ENCODE measurements at places on chromosomes 6 and 20.

GRCh38 chr6:132611616-132612015, 12.5 kb downstream of the TAAR2 start:
- H3K27me3 ChIP-seq, result no peaks in the 10 kb centered on the region
- no peak overlapping the region for H3K4me3 ChIP-seq
- H3K27ac ChIP-seq, result no peak overlapping the region
- no peaks in the 10 kb centered on the region for H3K4me1 ChIP-seq
- DNase-seq, result no peak
- H3K36me3 ChIP-seq, result no peaks in the 10 kb centered on the region

DNA sequence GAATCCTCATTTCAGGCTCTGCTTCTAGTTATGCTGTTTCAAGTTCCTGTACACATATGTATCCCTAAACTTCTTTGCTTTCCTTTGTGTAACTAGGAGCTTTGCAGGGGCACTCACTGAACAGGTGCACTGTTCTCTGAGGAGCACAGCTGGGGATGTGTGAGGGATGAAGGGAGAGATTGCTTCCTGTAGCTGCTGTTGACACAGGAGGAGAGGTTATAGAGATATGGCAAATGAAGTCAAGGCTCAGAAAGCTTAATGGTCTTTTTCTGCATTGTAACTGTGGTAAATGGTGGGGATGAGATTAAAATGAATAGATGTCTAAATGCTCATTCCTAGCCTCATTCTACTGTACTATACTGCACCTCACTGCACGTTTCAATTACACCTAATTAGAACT, 454.3 kb downstream of the BTBD3 start:
- no peak for DNase-seq
- no peak overlapping the region for H3K27ac ChIP-seq
- no peaks in the 10 kb centered on the region for H3K36me3 ChIP-seq
- H3K27me3 ChIP-seq, result no peaks in the 10 kb centered on the region

DNA sequence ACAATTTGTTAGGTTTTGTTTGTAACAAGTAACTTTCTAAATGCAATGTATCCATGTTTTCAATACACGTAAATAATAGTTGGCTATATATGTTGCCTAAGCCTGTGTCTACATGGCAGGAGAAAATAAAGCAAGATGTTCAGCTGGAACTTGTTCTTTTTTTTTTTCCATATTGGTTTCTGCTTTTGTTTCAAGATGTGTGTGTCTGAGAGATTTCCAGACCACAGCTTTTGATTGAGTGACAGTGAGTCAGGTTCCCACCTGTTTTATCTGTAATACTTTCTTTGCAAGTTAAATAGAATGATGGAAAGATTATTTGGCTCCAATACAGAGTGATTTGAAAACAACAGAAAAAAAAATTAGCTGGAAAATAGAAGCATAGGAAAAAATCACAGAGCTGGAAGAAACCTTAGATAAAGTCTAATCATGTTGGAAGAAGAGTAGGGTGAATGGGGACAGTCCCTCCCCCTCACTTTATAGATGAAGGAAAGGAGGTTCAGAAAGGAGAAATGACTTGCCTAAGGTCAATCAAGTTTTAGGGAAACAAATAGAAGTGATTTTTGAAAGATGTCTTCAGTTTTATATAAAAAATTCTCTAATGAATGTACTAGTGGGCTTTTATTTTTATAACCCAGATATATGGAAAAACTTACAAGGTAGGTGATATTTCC, 150.9 kb upstream of the STMND1 start:
- H3K4me1 ChIP-seq, result no peaks in the 10 kb centered on the region
- H3K4me3 ChIP-seq, result no peak overlapping the region
- H3K36me3 ChIP-seq, result no peaks in the 10 kb centered on the region
- no peaks in the 10 kb centered on the region for H3K27me3 ChIP-seq
- DNase-seq, result no peak
- no peak overlapping the region for H3K27ac ChIP-seq

- no peak overlapping the region for H3K27ac ChIP-seq
- peaks cover 4% of the 10 kb centered on the region for H3K27me3 ChIP-seq
- no peaks in the 10 kb centered on the region for H3K36me3 ChIP-seq
- no peak overlapping the region for H3K4me3 ChIP-seq
Measured at GRCh38 chr6:12595161-12595811, 121.3 kb upstream of the PHACTR1 start.

GRCh38 chr6:145349950-145350510, 385.3 kb downstream of the EPM2A start:
- no peak for DNase-seq
- H3K27me3 ChIP-seq, result no peaks in the 10 kb centered on the region
- no peaks in the 10 kb centered on the region for H3K36me3 ChIP-seq
- H3K4me3 ChIP-seq, result no peak overlapping the region

GRCh38 chr20:8152183-8152582, 20.1 kb downstream of the PLCB1 start:
- H3K27ac ChIP-seq, result no peak overlapping the region
- H3K4me3 ChIP-seq, result no peak overlapping the region
- no peaks in the 10 kb centered on the region for H3K27me3 ChIP-seq

DNA sequence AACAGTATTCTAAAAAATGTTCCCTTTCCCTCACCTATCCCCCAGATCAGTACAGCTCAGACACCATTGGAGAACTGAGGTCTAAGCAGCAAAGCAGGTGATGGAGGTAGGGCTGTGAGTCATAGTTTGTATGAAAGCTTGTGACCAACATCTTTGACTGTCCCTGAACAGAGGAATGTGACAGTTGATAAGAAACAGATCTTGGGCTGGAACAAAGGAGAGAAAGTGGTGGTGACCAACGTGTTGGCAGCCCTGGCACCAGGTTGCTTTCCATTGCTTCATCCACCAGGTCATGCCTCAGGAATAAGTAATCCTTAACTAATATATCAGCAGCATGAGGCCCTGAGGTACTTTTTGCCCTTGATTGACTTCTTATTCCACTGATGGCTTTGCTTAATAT, 19.9 kb upstream of the CRIP3 start:
- DNase-seq, result peak; percentile 38
- no peaks in the 10 kb centered on the region for H3K27me3 ChIP-seq
- no peaks in the 10 kb centered on the region for H3K4me1 ChIP-seq
- no peak overlapping the region for H3K4me3 ChIP-seq

DNA sequence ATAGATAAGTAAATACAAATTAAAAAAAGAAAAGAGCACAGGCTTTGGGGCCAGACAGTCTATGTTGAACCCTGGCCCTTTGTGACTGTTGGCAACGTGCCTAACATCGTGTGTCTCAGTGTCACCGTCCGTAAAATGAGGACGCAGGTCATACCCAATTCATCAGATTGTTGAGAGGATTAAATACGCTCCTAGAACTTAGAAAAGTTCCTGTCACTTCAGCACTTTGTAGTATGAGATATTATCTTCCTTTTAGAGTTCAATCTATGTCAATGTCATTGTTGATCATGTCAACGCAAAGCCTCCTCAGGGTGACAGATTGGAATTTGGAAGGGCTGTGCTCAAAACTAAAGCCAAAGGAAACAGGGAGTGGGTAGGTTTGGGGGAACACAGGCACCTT, 21.7 kb downstream of the SERPINB1 start:
- H3K4me1 ChIP-seq, result peaks cover 33% of the 10 kb centered on the region
- H3K36me3 ChIP-seq, result no peaks in the 10 kb centered on the region
- peak overlapping the region; percentile 11 for H3K27ac ChIP-seq
- H3K4me3 ChIP-seq, result no peak overlapping the region
- no peak for DNase-seq
- H3K27me3 ChIP-seq, result no peaks in the 10 kb centered on the region

DNA sequence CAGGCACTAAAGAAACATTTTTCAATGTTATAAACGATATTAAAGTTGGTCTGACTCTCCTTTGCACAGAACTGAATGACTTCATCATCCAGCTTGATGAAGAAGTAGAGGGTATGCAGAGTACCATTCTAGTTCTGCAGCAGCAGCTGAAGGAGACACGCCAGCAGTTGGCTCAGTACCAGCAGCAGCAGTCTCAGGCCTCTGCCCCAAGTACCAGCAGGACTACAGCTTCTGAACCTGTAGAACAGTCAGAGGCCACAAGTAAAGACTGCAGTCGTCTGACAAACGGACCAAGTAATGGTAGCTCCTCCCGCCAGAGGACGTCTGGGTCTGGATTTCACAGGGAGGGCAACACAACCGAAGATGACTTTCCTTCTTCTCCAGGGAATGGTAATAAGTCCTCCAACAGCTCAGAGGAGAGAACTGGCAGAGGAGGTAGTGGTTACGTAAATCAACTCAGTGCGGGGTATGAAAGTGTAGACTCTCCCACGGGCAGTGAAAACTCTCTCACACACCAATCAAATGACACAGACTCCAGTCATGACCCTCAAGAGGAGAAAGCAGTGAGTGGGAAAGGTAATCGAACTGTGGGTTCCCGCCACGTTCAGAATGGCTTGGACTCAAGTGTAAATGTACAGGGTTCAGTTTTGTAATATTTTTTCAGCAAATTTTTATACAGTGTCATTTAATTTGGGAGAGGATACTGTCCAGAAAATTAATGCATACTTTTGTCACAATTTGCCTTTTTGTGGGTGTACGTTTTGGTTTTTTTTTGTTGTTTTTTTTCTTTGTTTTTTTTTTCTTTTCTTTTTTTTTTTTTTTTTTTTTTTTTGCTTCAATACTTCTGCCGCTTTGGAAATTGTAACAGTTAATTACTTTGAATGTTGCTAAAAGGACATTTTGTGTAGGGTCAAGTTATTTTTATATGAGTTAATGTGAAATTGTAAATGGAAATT, 6.6 kb upstream of the ACAT2 start:
- peaks cover 2% of the 10 kb centered on the region for H3K4me1 ChIP-seq
- DNase-seq, result no peak
- no peak overlapping the region for H3K4me3 ChIP-seq

DNA sequence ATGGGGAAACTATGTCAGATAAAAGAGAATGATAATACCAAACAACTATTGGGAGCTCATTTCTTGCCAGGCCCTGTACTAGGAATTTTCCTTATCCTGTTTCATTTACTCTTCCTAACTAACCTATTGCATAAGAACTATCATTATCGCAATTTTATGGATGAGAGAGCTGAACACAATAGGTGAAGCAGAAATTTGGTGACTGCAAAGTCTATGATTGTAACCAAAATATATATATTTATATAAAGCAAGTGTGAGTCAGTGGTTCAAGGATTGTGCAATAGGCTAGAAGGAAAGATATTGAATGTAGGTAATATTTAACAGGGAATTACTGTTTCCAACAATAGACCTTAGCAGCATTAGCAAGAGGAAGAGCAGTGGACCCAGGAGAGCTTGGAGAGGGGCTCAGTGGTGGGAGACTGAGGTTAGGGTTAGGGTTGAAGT, 181.1 kb upstream of the TENT5A start:
- DNase-seq, result no peak
- no peaks in the 10 kb centered on the region for H3K27me3 ChIP-seq
- no peaks in the 10 kb centered on the region for H3K36me3 ChIP-seq
- H3K4me1 ChIP-seq, result no peaks in the 10 kb centered on the region
- H3K27ac ChIP-seq, result no peak overlapping the region
- no peak overlapping the region for H3K4me3 ChIP-seq

DNA sequence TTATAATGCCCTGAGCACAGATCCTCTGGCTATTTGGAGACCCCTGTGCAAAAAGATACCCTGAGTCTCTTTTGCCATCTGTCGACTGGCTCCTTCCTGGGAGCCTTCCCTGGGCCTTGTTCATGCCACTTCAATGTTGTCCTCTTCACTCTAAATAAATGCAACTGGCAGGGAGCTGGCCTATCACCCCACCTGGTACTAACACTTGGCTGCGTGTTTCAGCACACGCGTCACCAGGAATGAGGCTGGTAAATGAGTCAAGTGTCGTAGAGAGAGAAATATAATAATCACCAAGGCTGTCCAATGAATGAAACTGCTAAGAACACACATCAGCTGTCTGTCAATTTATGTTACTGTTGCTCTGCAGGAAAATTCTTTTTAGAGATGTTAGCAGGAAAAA, 374.6 kb upstream of the JARID2 start:
- no peaks in the 10 kb centered on the region for H3K27me3 ChIP-seq
- H3K36me3 ChIP-seq, result no peaks in the 10 kb centered on the region
- DNase-seq, result peak; percentile 33
- peaks cover 9% of the 10 kb centered on the region for H3K4me1 ChIP-seq
- H3K27ac ChIP-seq, result no peak overlapping the region

DNA sequence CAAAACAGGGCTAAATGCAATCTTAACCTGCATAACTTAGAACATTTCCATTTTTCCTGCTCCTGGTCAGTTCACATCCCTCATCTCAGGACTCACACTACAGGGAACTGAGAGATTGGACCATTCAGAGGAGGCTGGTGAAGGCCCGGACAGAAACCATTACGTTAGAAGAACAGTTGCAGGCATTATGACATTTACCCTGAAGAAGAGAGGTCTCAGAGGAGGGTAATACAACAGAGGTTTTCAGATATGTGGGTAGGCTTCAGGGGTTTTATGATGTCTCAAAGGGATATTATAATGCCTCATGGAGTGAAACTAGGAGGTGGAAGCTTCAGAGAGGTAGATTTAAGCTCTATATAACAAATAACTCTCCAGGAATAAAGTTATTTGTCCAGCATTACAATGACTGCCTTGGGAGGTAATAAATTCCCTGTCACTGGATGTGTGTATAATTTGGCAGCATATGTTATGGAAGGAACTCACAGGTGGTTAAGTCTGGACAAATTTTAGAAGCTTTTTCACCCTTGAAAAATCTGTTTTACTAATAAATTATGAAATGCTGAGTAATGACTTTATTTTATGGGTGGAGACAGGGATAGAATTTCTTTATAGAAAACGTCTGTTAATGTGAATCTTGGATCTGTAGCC, 36.7 kb upstream of the RIPOR2 start:
- no peaks in the 10 kb centered on the region for H3K27me3 ChIP-seq
- no peak for DNase-seq
- H3K36me3 ChIP-seq, result no peaks in the 10 kb centered on the region
- no peak overlapping the region for H3K4me3 ChIP-seq
- H3K4me1 ChIP-seq, result no peaks in the 10 kb centered on the region
- H3K27ac ChIP-seq, result no peak overlapping the region

- H3K4me1 ChIP-seq, result no peaks in the 10 kb centered on the region
- H3K36me3 ChIP-seq, result no peaks in the 10 kb centered on the region
- H3K27ac ChIP-seq, result no peak overlapping the region
- no peaks in the 10 kb centered on the region for H3K27me3 ChIP-seq
- DNase-seq, result no peak
- H3K4me3 ChIP-seq, result no peak overlapping the region
Measured at GRCh38 chr20:24605937-24606455, 136.6 kb downstream of the SYNDIG1 start.

- peaks cover 4% of the 10 kb centered on the region for H3K4me1 ChIP-seq
- H3K36me3 ChIP-seq, result no peaks in the 10 kb centered on the region
- H3K27me3 ChIP-seq, result peaks cover 51% of the 10 kb centered on the region
- H3K4me3 ChIP-seq, result no peak overlapping the region
Measured at GRCh38 chr6:33116841-33117711, 41.3 kb downstream of the HLA-DPB1 start.

GRCh38 chr6:150978624-150979023, 113.1 kb downstream of the MTHFD1L start:
- H3K4me1 ChIP-seq, result no peaks in the 10 kb centered on the region
- no peak overlapping the region for H3K4me3 ChIP-seq
- no peak overlapping the region for H3K27ac ChIP-seq
- H3K27me3 ChIP-seq, result no peaks in the 10 kb centered on the region
- no peak for DNase-seq
- H3K36me3 ChIP-seq, result no peaks in the 10 kb centered on the region

GRCh38 chr20:59403962-59404314, 103.5 kb downstream of the EDN3 start:
- H3K4me1 ChIP-seq, result peaks cover 10% of the 10 kb centered on the region
- no peak for DNase-seq
- H3K27ac ChIP-seq, result no peak overlapping the region
- H3K36me3 ChIP-seq, result no peaks in the 10 kb centered on the region
- peaks cover 95% of the 10 kb centered on the region for H3K27me3 ChIP-seq

Measured in heart right ventricle (tissue), 16 donors.